Stomach (tissue), 19 donors: ENCODE measurements at places on chromosomes 16 and 17. TPM values are rescaled to one million over a fixed set of nuclear protein-coding genes. Genes with fewer than 3 reads are reported as not detected.

- no peak for DNase-seq
These were observed 35.4 kb downstream of the TBCD start for GRCh38 chr17:82787081-82787848.

The MEFV gene
- 0.44 TPM for polyA plus RNA-seq

- no peak for DNase-seq
These were observed 66.3 kb downstream of the CLEC16A start for GRCh38 chr16:11010575-11011221.

- peak; percentile 88 for DNase-seq
These were observed 15.4 kb upstream of the CTCF start for GRCh38 chr16:67546761-67547422.

DNA sequence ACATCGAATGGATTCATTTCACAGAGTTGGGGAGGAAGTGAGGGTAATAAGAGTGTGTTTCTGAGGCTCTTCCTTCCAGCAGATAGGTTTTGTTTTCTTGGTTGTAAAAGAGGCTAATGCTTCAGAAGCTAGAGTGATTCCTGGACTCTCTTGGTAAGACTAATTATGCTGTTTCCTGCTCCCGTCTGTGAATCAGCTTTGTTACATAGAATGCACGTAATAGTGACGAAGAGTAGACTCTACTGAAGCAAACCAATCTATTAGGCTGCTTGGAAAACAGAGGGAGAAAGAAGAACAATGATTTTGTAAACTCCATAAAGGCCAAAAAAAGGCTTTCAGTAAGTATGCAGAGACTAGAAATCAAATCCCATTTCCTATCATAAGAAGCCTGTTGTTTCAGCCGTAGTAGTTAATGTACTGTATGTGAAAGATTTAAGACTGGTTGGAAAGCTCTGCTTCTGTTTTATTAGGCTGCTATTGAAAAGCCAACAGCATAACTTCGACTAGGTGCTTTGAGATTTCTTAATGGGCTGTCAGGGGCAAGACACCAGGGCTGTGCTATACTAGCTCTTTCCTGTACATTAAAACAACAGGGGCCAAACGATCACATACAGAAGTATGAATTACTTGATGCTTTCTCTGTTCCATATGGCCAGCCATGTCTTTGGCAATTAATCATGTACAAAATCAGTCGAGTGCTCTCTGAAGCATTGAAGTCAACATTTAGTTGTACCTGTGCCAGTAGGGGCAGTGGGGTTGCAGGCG lies 219.0 kb downstream of the FTO start:
- no peak for DNase-seq

- peak; percentile 81 for DNase-seq
These were observed 2.8 kb downstream of the RBFOX3 start for GRCh38 chr17:79607940-79608623.

DNA sequence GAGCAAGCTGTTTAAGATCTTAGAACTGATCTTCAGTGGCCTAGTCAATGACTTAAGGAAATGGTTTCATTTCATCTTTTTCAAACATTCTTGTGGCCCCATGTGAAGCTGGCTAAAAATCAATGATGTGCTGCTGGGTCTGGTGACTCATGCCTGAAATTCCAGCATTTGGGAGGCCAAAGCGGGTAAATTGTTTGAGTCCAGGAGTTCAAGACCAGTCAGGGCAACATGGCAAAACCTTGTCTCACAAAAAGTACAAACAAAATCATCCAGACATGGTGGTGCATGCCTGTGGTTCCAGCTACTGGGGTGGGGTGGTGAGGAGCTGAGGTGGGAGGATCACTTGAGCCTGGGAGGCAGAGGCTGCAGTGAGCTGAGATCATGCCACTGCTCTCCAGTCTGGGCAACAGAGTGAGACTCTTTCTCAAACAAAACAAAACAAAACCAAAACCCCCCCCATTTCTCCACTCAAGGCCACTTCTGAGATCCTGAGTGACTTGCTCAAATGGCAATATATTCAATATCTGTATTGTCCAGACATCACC lies 17.4 kb upstream of the COL1A1 start:
- peak; percentile 47 for DNase-seq

The CSF3 gene
- 1.4 TPM for polyA plus RNA-seq

DNA sequence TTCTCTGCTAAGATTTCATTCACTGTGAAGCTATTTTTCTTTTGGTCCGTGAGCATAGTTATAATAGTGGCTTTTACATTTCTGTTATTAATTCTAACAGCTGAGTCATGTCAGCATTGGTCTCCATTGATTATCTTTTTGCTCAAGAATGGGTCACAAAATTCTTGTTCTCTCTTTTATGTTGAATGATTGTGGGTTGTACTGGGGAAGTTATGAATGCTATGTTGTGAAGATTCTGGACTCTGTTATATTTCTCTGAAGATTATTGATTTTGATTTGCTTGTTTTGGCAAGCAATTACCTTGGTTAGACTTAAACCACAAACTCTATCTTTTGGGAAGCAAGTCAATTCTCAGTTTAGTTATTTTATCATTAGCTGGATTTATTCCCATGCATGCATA lies 98.8 kb downstream of the IRX5 start:
- no peak for DNase-seq

The TTYH2 gene
- polyA plus RNA-seq, result 1.8 TPM

- DNase-seq, result no peak
These were observed 94.5 kb downstream of the ANKFN1 start for GRCh38 chr17:56247816-56248215.

DNA sequence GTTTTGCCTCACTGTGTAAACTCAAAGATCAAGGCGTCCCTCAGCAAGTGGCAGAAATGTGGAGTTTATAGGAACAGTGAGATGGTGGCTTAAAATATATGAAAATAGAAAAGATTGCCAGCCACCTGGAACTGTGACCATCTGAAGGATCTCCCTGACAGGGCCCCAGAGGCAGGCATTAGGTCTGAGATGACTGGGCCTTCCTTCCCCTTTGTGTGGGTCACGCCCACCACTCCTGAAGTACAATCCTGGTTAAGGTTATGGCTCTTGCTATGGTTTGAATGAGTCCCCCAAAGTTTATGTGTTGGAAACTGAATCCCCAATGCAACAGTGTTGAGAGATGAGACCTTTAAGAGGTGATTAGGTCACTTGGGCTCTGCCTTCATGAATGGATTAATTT lies 6.4 kb downstream of the ST6GALNAC2 start:
- no peak for DNase-seq

The DDX19B gene
- polyA plus RNA-seq, result 16.8 TPM

- no peak for DNase-seq
These were observed 21.2 kb upstream of the CYTH1 start for GRCh38 chr17:78803186-78803845.

DNA sequence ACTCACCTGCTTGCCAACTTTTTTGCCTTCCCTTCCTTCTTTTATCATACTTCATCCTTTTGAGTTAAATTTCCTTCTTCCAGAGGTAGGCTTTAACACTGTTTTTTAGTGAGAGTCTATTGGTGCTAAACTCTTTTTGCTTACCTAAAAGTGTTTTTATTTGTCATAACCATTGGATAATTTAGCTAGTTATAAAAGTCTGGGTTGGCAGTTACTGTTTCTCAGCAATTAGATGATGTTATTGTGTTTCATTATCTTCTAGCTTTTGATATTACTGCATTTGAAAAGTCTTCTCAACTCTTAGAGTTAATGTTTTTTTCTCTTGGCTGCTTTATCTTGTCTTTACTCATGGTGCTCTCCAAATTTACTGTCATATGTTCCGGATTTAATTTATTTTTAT lies 22.6 kb downstream of the ZNRF1 start:
- no peak for DNase-seq

The EXOC7 gene
- polyA plus RNA-seq, result 31.8 TPM

DNA sequence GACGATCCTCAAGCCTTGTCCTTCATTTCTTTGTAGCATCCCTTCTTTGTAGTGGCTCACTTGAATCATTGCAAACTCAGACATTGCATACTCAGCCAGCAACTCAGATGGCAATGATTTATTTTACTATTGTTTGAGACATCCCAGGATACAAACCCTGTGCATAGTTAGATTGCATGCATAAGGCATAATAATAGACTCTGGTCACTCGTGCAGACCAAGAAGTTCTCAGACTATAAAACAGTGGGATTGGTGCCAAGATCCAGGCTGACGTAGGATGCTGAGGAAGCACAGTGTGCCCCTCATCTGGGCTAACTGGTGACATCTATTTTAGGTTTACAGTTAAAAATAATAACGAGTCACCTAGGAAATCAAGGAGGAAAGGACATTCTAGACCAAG lies 142.3 kb downstream of the PMP22 start:
- DNase-seq, result no peak

The C1QL1 gene
- polyA plus RNA-seq, result 2.9 TPM

The CRYM gene
- 0.75 TPM for polyA plus RNA-seq

DNA sequence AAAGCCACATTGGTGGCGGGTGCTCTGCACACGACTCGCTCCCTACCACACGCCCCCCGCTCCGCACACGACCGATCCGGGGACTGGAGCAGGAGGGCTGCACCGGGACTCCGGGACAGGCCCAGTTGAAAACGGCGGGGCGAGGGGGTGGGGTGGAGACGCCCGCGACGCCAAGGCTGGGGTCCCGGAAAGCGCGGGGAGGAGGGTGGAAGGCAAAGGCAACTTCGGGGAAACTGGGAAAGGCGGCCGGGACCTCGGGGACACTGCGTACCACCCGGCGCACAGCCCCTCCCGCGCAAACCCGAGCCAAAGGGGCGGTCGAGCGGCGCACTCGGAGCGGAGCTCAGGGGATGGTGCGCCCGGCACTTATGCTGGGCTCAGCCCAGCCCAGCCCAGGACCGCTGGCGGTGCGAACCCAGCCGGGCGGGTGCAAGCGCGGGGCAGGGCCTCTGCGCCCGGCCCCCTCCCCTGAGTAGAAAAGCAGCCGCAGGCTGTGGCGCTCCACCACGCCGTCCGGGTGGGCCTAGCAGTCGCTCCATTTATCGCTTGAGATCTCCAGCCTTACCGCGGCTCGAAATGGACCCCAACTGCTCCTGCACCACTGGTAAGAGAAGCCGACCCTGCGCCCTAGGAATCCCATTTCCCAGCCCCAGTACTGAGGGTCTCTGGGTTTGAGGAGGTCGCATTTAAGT lies at the start of gene MT1M:
Gene MT1M, plus strand, starts transcription at position 504 of the 692 bp plus-strand sequence. Its CDS starts 73 bp downstream, at position 577.
- peak; percentile 70 for DNase-seq

The TEKT1 gene
- polyA plus RNA-seq, result not detected

DNA sequence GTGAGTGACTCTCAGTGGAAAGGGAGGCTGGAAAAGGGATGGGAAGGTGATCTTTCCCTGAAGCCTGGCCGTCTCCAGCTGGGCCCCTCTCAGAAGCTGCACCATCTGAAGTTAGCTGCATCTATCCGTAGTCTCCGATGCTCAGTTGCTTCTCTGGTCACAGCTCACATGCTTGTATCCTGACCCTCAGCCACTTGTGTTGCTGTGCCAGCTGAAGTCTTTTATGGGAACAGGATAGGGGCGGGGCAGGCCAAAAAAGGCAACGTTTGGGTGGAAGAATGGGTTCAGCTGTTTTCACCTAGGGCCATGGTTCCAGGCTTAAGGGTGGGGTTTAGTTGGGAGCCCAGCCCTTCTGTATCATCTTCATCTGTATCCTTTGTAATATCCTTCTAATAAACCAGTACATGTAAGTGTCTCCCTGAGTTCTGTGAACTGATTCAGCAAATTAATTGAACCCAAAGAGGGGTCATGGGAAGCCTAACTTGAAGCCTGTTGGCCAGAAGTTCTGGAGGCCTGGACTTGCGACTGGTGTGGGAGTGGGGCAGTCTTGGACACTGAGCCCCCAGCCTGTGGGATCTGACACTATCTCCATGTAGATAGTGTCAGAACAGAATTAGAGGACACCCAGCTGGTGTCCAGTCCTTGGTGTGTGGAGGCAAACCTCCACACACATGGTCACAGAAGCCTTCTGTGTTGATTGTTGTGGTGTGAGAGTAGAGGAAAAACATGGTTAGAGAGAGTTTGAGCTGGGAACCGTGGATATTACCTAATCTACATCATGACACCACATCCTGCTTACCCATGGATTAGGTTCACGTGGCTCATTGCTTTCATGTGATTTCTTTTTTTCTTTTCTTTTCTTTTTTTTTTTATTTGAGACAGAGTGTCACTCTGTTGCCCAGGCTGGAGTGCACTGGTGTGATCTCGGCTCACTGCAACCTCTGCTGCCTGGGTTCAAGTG lies 49.3 kb upstream of the FBXO47 start:
- DNase-seq, result no peak

- no peak for DNase-seq
These were observed 11.3 kb downstream of the SSTR2 start for GRCh38 chr17:73175962-73176565.

The TLCD3A gene
- polyA plus RNA-seq, result 12.3 TPM

The TBC1D26 gene
- polyA plus RNA-seq, result not detected

The PTGES3L gene
- polyA plus RNA-seq, result 2.9 TPM

DNA sequence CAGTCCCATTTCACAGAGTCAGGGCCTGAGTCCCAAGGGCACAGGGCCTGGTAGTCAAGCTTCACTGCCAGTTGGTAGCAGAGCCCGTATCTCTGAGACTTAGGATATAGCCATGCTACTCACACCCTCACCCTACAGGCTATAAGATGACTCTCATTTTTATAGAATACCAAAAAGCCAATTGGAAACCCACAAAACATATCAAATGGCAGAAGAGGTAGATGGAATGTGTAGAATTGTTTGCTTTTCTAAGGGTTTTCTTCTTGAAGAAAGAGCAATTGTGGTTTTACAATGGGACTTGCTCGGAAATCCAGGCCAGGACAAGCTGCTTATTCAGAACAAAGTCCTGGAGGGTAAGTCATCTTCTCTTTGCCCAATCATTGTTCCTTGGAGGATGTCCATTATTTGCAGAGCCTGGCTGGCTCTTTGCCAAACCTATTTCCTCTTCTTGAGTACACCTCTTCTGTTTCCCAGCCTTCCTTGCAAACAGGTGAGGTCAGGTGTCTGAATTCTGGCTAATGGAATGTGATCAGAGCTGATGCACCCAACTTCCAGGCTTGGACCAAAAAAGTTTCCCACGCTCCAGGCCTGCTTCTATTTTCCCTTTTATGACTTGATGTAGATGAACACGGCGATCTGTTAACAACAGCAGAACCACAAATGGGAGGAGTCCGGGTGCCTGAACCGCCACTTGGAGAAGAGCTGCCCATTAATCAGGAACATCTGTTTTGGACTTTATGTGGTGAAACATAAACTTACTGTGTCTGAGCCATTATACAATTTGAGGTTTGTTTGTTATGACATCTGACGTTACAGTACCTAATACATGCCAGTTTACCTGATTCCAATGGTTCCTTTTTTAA lies 16.9 kb upstream of the CCL22 start:
- DNase-seq, result peak; percentile 37

GRCh38 chr17:14325618-14326167 lies 24.8 kb downstream of the HS3ST3B1 start:
- no peak for DNase-seq

DNA sequence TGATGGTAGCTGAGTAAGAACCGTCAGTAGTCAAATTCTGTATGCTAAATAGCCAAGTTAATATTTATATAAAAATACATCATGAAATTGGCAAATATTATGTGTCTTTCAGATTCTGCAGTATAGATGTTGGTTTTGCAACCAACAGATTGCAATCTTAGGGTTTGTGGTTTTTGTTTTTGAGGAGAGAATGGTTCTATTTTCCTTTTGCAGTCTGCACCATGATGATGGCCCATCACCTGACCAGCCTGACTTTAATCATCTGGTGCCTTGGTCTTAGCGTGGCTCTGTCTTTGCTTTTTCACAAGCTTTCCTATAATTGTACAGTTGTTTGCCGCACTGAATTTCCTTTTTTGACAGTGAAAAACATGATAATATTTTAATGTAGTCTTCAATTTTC lies 50.7 kb downstream of the NUP93 start:
- no peak for DNase-seq

The TP53TG3C gene
- not detected for polyA plus RNA-seq

The MT1H gene
- polyA plus RNA-seq, result 219 TPM

The NOXO1 gene
- 3.4 TPM for polyA plus RNA-seq

- DNase-seq, result no peak
These were observed 33.4 kb downstream of the CDH13 start for GRCh38 chr16:82660075-82660645.

The PDE6G gene
- 2.6 TPM for polyA plus RNA-seq
